Posterior vena cava (tissue), 2 donors: ENCODE measurements at places on chromosomes 12 and 14. TPM values are rescaled to one million over a fixed set of nuclear protein-coding genes. Genes with fewer than 3 reads are reported as not detected.

FCF1 gene
- total RNA-seq = 41.2 TPM

CIROP gene
- not detected for total RNA-seq

TGM1 gene
- total RNA-seq = 0.14 TPM

GDF3 gene
- total RNA-seq = not detected

CACNA2D4 gene
- 7.3 TPM for total RNA-seq

TWF1 gene
- 110 TPM for total RNA-seq

CLEC6A gene
- not detected for total RNA-seq

TAS2R42 gene
- total RNA-seq = not detected

CISTR gene
- total RNA-seq = not detected

LACRT gene
- not detected for total RNA-seq

RPS26 gene
- total RNA-seq = 45.2 TPM
